Kidney (tissue), 22 donors: ENCODE measurements at places on chromosomes 7 and 10. TPM values are rescaled to one million over a fixed set of nuclear protein-coding genes. Genes with fewer than 3 reads are reported as not detected.

- no peak for DNase-seq
Observed at GRCh38 chr7:64999165-65000004, 7.1 kb downstream of the ERV3-1 start.

DNA sequence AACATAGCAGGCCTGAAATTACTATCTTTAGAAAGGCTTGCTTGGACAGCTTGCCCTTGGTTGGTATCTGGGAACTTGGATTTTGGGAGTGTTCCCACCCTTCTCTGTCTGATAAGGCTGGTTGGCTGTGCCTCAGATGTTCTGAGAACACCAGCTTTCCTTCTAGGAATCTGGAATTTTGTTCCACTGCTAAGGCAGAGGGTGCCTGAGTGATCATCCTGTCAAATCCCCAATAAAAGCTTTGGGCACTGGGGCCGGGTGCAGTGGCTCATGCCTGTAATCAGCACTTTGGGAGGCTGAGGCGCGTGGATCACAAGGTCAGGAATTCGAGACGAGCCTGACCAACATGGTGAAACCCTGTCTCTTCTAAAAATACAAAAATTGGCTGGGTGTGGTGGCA is 5.0 kb downstream of the TRUB1 start:
- DNase-seq: no peak

- no peak for DNase-seq
Observed at GRCh38 chr7:30684351-30684750, 2.1 kb upstream of the CRHR2 start.

DNA sequence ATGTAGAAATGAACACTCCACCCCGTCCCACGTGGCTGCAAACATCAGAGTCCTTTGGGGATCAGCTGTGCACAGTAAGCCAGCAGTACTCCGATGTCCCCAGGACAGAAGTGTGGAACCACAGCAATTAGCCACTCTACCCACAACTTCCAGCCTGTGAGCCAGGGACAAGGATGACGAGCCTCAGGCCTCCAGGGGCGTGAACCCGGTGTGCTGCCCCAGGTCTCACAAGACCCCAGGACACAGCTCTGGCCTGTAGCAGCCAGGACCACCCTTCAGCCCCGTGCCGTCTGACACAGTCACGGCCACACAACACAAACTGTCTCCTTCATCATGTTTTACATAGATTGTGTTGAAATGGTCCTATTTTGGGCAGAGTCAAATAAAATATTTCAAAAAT is 113.0 kb upstream of the DIP2C start:
- DNase-seq: no peak

DNA sequence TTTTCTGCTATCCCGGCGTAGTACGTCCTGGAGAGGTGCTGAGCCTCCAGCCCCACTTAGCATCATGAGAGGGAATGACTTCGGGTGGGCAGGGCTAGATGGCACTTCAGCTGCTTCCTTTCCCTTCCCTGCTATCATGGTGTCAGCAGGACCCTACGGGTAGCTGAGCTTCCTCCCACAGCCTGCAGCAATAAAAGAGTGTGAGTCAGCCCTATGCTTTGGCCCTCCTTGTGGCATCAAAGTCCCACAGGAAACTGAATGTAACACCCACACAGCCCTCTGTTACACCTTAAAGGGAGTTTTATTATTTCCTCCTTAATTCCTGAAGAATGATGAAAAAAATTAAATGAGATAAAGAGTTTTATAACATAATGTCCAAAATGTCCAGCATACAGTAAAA is 458.1 kb downstream of the RPS24 start:
- DNase-seq: no peak

- DNase-seq: no peak
Observed at GRCh38 chr10:32516567-32517495, 70.9 kb downstream of the CCDC7 start.

DNA sequence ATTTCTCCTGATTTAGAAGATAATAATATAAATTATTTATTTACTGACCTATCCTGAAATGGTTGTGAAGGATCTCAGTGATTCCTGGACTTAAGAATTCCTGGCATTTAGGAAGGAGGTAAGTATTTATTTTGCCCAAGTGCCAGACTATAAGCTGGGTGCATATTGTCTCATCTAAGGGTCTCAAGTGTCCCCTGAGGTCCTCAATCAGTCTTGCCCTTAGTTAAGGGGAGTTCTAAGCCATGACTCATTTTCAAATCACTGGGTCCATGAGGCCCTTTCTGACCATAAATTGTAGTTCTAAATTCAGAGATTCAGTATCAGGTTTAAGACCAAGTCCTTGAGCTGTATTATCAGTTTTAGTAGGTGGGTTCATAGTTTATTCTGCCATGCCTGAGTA is 251.6 kb upstream of the MEOX2 start:
- no peak for DNase-seq

DNA sequence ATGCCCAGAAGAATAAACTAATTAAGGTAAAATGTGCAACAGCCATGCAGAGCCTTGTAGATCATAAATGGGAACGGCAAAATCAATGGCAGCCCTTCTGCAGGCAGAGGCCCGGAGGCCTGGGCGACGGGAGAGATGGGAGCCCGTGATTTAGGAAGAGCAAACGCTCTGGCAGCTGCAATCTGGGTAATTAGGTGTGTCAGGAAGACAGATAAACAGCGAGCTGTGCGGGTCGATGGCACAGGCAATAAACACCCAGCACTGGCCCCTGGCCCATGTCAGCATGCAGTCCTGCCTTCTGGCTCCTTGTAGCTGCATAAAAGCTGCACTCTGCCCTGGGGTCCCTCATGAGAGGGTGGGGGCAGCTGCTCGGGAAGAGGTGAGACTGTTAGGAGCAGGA is 78.0 kb downstream of the GOLGA7B start:
- no peak for DNase-seq

GRCh38 chr10:132399117-132400035 is 2.4 kb downstream of the PWWP2B start:
- DNase-seq: no peak

DNA sequence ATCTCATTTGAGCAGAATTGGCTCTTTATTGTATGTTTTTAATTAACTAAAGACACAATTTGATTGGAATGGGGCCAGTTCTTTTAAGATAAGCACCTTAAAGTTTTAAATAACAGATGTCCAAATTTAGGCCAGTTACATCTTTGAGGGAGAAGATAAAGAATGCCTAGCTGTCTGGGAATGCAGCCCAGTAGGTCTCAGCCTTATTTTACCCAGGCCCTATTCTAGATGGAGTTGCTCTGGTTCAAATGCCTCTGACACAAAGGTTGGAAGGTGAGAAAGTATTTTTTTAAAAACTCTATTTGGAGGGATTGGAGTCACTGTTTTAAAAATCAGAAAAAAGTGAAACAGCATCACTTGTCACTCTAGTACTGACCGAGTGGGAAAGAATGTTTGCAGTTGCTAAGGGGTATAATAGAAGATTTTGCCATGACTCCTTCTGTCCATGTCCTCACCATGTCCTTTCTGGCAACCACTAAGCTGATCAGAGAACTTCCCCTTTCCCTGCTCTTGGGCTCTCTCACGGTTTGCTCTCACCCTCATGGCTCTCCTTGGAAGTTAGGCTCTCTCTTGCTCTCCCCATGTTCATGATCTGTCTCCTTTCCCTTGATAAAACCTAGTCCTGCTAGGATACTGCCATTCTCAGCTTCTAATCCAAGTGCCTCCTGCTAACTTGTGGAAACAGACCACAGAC is 238.2 kb upstream of the AGK start:
- DNase-seq: no peak

DNA sequence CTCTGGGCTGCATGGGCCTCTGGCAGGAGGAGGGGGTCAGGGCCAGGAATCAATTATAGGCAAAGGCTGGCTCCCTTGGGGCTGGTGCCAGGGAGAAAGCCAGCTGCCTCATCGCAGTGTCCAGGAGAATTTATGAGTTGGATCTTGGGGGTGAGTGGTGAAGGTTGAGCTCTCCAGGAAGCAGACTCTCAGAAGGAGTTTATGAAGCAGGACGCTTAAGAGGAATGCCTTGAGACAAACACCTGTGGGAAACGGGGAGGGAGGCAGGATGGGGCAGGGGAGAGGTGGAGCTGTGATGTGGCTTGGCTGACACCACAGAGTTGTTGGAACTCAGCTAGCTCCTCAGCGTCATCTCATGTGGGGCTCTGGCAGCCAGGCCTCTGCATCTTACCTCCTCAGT is 428.5 kb downstream of the RPS24 start:
- peak; percentile 87 for DNase-seq

DNA sequence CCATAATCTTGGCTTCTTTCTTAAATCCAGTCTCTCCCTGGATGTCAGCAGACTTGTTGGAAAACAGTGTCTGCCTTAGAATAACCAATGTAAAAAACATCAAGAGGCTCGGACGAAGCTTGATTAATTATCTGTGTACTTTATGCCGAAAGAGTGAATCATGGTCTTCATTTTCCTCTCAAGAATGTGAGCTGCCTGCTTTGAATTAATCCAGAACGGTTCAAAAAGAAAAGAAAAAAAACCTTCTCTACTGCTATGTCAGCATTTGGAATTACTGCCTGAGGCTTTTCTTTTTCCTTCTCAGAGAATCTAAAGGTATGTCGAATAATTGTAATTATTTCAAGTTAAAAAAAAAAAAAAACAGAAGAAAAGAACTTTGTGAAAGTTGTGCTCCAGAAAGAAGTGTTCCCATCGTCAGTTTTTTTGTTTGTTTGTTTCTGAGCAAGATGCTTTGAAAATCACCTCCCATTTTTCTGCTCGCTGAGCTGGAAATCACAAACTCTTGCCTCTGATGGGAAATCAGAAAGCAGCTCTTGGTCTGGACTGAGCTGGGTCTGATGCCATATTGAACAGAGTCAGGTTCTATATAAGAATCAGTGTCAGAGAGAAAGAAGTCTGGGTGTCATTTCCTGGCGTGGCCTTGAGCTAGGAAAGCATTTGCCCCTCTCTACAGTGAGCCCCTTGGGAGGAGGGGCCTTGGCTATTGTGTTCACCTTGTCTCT is 20.2 kb downstream of the PLPP4 start:
- no peak for DNase-seq

DNA sequence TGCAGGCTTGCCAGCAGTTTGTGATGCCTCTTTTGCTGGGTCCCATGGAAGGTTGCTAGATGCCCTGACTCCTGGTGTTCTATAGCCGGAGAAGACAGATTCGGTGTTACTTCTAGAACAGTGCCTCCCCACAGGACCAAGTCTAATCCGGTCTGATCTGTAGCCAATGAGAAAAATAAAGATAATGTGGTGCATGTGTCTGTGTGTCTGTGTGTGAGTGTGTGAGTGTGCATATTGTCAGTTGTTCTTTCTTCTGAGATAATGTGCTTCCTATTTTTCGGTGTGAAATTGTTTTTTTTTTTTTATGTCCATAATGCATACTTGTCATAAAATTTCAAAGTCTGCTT is 29.7 kb upstream of the ZNRF2 start:
- DNase-seq: no peak

DNA sequence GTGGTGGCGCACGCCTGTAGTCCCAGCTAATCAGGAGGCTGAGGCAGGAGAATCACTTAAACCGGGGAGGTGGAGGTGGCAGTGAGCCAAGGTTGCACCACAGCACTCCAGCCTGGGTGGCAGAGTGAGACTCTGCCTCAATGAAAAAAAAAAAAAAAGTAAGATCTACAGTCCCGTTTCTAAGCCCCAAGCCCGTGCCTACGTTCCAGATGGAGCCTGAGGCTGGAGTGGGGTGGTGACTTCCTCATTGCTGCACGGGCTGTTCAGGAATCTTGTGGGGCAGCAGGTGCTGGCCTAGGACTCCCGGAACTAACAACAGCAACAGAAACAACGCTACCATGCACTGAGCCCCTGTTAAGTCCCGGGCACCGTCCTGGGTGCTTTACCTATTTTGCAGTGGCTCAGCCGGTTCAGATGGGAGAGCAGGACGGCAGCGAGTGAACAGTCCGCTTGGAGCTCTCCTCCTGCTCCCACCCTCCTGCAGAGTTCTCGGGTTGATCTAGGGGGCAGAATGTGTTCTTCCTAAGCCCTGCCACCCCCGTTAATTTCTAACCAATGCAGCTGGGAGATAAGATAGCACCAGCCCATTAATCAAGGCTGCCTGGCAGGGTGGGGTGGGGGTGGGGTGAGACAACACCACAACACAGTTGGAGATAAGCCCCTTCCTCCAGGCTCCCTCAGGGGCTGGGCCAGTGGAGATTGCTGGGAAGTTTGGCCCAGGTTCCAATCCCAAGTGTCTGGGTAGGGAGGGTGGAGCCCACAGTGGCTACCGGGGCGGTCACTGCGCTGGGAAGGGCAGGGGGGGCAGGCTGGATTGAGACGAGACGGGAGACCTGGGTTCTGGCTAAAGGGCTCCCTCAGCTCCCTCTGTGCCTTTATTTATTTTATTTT is 17.0 kb upstream of the SFRP5 start:
- peak; percentile 62 for DNase-seq

PSD gene
- 2.2 TPM for total RNA-seq

CACNA2D1 gene
- 18.3 TPM for total RNA-seq
